ENCODE measurements at places on chromosomes 11 and 22.

DNA sequence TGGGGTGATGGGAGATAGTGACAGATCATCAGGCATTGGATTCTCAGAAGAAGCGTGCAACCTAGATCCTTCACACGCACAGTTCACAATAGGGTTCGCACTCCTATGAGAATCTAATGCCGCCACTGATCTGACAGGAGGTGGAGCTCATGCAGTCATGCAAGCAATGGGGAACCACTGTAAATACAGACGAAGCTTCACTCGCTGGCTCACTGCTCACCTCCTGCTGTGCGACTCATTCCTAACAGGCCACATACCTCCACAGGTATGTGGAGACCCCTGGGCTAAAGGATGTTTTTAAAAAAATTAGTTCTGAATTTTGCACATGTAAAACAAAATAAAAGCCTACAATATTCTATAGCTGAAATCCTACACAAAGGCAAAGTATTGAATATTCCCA lies 20.5 kb upstream of the TEAD1 start:
- DNase-seq = peak; percentile 16

DNA sequence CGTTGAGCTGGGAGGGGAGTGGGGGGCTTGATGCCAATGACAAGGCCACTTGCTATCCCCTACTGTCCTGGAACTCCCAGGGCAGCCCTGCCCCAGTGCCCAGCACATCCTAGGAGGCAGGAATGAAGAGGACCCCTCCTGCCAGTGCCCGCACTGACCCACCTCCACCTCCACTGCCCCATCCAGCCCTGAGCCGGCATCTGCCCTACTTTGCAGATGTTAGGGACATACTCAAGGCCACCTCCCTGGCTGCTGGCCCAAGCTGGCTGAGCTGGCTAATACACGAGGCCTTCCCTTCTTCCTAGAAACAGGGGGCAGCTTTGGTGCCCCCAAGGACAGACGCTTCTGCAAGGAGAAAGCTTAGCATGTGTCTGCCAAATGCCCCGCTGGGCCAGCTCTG lies 10.8 kb downstream of the DHCR7 start:
- DNase-seq = no peak

DNA sequence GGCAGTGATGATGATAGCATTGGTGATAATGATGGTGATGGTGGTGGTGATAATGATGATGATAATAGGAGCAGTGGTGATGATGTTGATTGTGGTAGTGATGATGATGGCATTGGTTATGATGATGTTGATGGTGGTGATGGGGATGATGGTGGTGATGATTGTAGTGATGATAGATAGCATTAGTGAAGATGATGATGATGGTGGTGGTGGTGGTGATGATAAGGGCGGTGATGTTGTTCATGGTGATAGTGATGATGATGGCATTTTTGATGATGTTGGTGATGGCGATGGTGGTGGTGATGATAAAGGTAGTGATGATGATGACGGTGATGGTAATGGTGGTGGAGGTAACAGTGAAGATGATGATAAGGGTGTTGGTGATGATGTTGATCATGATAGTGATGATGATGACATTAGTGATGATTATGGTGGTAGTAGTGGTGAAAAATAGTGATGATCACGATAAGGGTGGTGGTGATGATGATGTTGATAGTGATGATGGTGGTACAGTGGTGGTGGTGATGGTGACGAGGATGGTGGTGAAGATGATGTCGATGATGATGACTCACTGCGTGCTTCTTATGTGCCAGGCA lies 93.0 kb downstream of the MPPED1 start:
- no peak for DNase-seq

DNA sequence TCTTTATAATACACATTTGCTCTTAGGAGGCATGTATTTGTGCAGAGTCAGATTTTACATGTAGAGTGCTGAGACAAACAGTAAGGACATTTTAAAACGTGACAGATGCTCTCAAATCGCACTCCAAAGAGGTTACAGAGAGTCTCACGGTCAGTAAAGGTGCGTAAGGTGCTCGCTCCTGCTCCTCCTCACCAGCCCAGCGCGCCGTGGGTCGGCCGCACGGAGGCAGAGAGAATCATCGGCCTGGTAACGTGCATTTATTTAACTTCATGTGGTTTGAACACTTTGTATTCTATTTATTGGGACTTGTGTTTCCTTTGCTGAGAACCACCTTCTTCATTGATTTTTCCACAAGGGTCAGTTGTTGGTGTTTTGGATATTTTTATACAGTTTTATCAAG lies 900.1 kb downstream of the BRD1 start:
- no peak for DNase-seq

DNA sequence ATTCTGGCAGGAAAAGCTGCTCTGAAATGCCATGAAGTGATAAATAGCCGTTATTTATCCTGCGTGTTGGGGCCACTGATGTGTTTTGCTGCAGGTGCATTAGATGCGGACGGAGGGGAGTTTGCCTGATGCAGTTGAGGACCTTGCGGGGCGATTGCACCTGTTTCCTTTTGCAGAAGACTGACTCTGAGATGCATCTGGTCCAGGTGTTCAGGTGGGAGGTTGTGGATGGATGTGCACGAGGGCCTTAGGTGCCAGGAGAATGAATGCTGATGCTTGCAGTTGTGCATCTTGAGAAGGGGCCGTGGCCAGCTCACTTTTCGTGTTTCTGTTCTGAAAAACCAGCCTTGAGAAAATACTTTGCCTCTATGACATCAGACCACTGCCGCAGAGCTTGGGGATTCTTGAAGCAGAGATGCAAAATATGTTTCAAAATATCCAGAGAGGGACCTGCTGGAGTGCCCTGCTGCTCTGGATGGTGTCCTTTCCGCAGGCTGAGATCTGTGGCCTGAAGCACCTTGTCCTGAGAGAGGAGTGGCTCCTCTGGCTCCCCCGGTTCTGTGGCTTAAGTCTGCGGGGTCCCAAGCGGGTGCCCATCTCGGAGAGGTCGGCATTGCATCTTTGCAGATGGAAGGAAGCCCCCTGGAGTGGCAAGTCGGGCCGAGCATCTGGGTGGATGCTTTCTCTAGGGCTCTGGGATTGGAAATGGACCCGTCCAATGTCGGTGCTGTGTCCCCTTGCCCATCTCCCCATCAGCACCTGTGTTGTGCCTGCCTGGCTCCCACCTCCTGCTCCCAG lies 1031.1 kb downstream of the TBC1D22A start:
- DNase-seq = no peak

Measured in RCC 7860 (cell line).